Stomach (tissue), 19 donors: ENCODE measurements at places on chromosomes 16 and 17. TPM values are rescaled to one million over a fixed set of nuclear protein-coding genes. Genes with fewer than 3 reads are reported as not detected.
A peak's percentile ranks its signal among the peaks of the same experiment; 100 is the strongest.

DNA sequence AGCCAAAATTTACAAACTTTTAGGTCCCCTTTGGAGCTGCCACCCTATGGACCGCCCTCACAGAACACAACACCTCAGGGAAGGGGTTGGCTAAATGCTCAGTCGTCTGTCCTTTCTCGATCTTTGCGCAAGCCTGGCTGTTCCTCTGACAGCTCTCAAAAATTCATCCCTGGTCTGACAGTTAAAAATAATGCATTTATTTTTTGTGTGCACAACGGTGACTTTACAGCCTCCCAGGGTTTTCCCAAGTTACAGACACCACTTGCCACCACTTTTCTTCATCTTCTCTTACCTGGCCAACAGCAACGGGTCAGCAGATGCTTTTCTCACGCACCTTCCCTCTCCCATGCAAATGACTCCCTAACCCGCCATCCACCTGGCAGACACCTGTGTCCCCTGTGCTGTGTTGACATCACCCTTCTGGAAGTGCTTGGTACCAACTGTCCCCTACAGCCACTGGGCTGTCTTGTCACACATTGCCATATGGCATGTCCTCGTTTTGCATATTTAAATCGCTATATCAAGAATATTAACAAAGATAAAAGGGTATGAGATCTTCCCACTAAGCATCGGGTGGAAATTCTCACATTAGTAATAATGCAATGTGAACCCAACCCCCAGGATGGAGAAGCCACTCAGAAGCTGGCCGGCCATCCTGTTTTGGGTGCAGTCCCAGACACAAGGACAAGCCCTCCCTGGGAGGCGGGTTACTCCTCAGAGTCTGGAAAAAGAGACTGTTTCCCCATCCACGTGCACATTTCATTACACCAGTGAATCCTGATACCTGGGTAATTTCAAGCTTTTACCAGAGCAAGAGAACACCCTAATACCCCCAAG, 187.0 kb downstream of the ZFHX3 start:
- no peak for DNase-seq

DNA sequence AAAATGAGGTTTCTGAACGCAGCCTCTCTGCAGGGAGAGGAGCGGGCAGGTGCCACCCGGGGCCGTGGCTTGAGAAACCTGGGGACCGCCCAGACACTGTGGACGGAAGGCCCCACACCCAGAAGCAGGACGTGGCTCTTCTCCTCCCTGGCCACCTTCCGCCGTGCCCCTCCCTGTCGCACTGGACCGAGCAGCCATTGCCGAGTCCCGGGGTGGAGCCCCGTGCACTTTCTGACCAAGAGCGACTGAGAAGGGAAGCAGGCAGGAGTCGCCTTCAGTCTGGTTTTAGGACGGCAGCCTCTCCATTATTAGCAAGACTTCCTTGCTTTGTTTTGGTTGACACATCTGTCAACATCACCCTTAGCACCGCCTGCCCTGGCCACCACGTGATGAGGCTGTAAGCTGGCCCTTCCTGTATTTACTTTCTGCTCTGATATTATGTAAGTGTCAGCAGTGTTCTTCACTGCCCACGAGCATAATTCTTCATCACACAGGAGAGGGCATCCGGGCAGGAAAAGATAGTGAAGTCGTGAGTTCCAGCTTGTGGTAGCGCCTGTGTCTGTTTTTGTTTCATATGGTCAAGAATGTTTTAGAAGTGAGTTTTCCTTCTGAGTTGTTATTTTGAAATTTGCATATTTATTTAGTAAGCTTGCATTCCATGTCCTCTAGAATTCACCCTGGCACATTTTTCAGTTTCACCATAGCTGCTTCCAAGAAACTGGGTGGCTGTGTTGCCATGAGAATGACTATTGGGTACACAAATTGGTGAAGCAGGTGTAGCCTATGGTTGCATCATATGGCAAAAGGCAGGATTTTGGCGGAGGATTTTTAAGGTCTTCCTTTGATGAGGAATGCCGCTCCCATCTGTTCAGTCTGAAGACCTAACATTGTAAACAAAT, 1.0 kb downstream of the HERPUD1 start:
- DNase-seq, result peak; percentile 80

DNA sequence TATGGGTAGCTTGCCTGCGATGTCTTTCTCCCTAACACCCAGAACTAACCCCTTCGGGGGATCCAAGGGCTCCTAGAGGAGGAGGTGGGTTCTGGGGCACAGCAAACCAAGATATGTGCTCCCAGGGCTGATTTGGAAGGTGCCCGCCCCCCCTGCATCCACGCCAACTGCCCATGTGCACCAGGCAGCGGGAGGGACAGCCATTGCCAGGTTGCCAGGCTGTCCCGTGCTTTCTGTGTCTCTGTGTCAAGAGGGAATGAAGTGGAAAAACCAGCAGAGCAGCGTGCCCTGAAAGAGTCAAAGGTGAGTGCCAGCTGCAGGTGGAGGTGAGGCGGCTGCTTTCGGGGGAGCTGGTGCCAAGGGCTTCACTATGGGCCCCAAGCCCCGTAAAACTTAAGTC, 6.4 kb downstream of the TEKT5 start:
- DNase-seq, result peak; percentile 79

DNA sequence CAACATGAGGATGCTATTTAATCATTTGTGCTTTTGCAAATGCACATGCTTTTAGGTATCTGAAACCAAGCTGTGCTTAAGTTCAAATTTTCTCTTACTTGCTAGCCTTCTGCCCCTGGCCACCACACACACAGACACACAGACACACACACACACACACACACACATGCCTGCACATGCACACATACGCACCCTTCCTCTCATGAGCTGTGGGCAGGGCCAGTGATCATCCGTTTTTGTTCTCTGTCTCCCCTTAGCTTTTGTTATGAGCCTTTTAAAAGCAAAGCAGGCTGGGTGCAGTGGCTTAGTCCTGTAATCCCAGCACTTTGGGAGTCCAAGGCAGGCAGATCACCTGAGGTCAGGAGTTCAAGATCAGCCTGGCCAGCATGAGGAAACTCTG, 34.2 kb downstream of the CD300LF start:
- no peak for DNase-seq

The TSPOAP1 gene
- total RNA-seq, result 68.8 TPM

DNA sequence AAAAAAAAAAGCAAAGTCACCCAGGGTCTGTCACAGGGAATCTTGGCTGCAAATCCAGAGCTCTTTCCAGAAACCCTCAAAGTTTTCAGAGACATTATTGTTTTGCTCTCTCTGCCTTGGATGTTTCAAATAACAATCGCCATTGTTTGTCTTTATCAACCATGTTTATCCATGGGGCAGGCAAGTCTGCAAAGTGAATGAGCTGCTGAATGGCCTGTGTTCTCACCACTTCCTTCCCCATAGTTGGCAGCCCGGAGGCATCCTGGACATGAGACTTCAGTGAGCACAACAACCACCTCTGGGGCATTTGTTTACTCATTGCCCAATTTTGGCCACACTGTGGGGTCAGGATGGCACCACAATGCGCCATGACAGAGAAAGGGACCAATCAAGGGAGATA, 53.1 kb upstream of the USP7 start:
- DNase-seq, result no peak

The CD300E gene
- not detected for total RNA-seq

DNA sequence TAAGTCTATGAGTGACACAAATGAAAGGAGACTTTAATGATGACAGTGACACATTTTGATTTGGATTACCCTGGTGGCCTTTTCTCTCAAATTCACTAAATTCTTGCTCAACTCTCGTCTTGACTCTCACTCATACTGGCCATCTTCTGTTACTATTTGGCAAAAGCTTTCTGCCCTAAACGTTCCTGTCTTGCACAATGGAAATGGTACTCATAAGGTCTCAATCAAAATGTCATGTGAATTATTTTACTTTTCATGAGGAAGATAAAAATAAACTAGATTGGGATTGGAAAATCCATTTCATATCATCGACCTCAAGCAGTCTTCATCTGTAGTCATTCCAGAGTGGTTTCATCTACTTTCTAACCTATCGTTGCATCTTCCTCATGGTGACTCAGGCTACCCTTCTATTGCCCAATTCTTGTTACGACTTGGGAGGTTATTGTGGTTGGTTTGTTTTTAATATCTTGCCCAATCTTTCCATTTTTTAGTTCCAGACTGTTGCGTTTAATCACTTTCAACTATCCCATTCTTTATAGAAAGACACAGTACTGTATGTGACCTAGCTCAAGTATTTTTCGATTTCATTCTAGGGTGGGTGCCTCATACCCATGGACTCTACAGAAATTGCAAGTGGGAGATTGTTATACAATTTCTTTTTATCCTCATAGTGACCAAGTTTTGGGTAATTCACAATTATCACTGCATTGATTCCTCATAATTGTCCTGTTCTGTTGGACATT, 317.2 kb upstream of the KCNJ16 start:
- no peak for DNase-seq

- DNase-seq, result no peak
Observed at GRCh38 chr16:9607515-9608230, 516.2 kb downstream of the HAPSTR1 start.

The SLFN12L gene
- total RNA-seq, result 0.58 TPM

DNA sequence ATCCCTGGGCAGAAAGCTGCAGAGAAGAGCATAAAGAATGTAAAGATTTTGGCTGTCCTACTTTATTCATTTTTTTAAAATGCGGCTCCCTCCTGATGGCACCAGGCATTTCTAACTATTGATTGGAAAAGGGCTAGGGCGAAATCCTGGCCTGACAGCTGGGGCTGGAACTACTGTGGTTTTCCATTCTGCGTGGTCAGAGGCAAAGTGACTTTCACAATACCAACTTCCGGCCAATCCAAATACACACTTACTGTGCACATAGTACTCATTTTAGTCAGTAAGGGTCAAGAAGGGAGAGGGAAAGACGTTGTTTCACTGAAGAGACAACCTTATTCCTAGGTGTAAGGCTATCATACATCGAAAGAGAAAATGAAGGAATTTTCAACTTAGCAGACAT, 113.8 kb upstream of the PMFBP1 start:
- DNase-seq, result no peak

DNA sequence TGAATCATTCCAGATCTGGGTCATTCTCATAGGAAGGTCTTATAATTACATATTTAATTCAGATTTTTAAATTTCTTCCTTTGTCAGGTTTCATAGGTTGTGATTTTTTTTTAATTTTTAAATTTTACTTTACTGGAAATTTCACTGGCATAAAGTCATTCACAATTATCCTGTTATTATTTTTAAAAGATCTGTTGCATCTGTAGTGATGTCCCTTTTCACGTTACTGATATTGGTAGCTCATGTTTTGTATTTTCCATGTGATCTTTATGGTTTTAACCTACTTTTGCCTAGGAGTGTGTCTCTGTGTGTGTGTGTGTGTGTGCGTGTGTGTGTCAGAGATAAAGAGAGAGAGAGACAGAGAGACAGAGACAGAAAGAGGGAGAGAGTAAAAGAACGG, 216.6 kb upstream of the KCNJ16 start:
- no peak for DNase-seq

DNA sequence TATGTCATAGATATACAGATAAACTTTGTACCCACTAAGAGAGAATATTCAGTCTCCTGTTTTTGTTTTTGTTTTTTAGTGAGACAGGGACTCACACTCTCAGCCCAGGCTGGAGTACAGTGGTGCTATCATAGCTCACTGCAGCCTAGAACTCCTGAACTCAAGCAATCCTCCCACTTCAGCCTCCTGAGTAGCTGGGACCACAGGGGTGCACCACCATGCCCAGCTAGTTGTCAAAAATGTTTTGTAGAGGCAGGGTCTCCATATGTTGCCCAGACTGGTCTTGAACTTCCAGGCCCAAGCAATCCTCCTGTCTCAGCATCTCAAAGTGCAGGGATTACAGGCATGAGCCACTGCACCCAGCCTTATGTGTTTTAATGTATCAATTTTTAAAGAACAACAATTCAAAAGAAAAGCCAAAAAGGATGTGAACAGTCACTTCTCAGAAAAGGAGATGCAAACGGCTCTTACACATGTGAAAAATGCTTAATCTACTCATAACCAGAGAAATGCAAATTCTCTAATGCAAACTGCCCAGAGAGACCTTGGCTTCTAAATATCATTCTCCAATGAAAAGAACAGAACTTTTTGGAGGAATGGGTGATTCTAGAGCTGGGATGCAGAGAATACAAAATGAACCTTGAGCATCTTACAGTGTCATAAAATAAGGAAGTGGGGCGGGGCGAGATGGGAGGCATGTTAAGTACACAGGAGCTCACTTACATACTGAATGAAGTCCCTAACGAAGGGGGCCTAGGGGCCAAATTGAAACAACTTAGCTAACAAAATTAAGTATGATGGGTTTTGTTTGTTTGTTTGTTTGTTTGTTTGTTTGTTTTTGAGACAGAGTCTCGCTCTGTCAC, 7.3 kb upstream of the CMTM3 start:
- no peak for DNase-seq

- no peak for DNase-seq
Observed at GRCh38 chr16:67932462-67932840, 789 bp upstream of the CTRL start.

DNA sequence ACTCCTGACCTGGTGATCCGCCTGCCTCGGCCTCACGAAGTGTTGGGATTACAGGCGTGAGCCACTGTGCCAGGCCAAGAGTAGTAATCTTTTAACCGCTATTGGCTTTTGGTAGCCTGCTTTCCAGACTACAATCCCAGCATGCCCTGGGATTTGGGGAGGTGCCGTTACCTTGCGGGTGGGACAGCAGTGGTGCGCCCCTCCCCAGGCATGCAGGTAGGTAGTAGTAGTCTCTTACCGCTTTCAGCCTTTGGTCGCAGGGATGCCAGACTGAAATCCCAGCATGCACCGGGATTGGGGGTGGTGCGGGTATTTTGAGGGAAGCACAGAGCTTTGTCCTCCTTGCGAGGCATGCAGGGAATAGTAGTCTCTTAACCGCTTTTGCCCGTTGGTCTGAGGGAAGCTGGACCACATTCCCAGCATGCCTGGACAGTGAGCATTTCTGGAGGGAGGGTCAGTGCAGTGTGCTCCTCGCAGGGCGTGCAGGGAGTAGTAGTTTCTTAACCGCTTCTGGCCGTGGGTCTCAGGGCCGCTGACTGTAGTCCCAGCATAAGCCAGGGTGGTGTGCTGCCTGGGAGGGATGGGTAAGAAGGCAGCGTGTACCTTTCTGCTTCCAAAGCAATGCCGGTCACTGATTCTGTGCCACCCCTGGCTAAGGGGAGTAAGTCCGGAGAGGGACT, 1686.8 kb downstream of the TP53TG3F start:
- DNase-seq, result no peak

GRCh38 chr16:30888856-30889499, 4.9 kb downstream of the BCL7C start:
- no peak for DNase-seq

- DNase-seq, result no peak
Observed at GRCh38 chr17:13601776-13602551, at the start of gene HS3ST3A1. TSS of gene HS3ST3A1 (minus strand) at chr17:13601929. CDS start at chr17:13601129, 800 bp downstream.

GRCh38 chr17:30922235-30923030, 688 bp downstream of the ADAP2 start:
- peak; percentile 37 for DNase-seq

- DNase-seq, result no peak
Observed at GRCh38 chr16:23987443-23987842, 151.7 kb downstream of the PRKCB start.

The ACSM3 gene
- total RNA-seq, result 78.1 TPM

GRCh38 chr17:76272541-76273444, 7.6 kb downstream of the UBALD2 start:
- peak; percentile 50 for DNase-seq

GRCh38 chr16:76910931-76911330, 280.1 kb upstream of the MON1B start:
- DNase-seq, result no peak

The KRTAP4-5 gene
- not detected for total RNA-seq
